ENCODE measurements at places on chromosomes 6 and 20.
A peak's percentile ranks its signal among the peaks of the same experiment; 100 is the strongest.

GRCh38 chr6:158939255-158940159, 60.5 kb downstream of the RSPH3 start:
- peak; percentile 16 for DNase-seq

- no peak for DNase-seq
Measured at GRCh38 chr6:46876126-46876525, 45.6 kb downstream of the ADGRF5 start.

- DNase-seq, result no peak
Measured at GRCh38 chr6:15573384-15573783, 89.4 kb downstream of the DTNBP1 start.

DNA sequence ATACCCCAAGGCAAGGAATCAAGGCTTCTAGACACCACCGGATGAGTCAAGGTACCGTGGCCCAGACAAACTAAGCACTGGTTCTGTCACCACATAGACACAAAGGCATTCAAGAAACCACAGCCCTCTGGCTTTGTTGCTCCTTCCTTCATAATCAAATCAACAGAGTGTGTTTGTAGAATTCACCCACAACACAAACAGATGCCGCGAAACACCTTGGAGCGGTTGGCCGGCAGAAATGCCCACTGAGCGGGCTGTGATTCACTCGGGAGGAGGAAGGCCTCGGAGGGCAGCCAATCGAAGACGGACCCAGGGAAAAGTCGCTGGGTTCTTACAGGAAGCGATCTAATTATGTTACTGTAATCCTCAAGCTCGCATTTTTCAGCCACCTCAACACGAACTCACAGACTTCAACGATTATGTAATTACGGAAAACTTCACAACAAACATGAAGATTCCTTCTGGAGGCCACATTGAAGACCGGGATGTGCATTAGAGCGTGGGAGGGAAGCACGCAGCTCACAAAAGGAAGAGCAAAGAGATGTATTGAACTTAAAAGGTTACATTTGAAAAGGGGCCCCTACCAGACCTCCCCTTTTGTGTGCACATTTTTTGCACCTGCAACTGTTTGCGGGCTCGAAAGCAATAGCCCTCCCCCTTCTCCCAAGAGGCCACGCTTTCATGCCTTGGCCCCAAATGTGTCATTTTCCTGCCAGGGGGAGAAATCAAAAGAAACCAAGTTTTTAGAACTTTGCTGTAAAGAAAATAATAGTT, 184.7 kb upstream of the PREP start:
- DNase-seq, result no peak

DNA sequence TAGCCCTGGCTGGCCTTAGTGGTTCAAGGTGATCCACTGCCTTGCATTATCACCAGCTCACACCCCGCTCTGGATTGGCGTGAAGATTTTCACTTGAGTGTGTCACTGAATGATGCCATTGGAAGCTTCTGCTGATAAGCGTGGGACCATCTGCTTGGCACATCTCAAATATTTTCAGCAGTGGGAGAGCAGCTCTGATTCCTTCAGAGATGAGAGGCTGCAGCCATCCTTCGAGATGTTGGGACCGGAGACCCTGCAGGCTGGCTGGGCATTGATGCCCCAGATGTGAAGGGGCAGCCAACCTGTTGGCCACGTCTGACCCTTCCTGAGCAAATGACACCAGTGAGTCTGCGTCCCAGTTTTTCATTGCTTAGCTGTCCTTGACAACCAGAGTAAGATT, at the start of gene MAS1:
Gene MAS1, plus strand, starts transcription at position 197 of the 400 bp plus-strand sequence. CDS start 15,968 bp downstream, outside the sequence.
- no peak for DNase-seq
